ENCODE measurements at places on chromosomes 2 and 18.

DNA sequence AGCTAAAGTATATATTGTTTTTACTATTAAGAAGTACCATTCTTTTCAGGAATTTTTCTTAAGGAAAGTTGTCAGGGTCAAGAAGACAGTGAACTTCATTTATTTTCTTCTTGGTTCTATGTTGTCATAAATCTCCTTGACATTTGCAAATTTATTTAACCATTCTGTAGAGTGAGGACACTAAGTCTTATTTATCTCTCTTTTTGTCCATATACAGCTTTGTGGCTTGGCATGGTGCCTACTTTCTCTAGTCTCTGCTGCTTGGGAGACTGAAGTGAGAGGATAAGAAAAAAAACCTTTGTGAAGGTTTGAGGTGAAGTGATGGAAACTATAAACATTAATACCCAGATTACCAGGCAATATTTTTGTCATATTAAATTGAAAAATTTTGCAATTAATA is 1389.4 kb downstream of the SUCLG1 start:
- no peak for DNase-seq

DNA sequence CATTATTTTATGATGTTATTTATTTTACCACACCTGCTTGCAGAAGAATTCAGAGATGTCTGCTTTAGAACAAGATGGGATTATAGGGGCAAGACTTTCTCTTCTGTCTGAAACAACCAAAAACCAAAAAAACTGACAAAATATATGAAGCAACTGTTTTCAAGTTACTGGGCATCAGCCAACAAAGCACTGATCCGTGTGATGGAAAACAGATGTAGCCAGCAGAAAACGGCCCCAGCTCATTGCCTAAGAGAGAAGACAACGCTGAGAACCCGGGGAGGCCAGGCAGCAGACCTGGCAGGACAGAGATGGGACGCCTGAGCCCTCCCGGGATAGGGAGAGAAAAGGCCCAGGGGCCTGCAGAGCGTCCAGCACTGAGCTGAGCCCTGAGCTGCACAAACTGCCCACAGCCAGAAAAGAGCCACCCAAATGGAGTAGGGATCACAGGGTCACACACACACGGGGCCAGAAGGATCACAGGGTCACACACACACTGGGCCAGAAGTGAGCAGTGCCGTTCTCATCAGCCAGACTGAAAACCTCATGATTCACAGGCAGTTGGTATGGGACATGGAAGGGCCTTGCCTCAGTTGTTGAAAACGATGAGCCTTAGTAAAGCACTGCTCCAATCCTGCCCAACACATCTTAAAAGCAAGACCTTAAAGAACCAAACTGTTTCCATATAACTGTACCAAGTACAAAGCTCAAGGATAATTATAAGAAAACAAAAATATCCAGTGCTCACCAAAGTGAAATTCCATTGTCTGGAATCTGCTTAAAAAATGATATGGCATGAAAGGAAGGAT is 12.1 kb downstream of the PXDN start:
- DNase-seq = no peak

DNA sequence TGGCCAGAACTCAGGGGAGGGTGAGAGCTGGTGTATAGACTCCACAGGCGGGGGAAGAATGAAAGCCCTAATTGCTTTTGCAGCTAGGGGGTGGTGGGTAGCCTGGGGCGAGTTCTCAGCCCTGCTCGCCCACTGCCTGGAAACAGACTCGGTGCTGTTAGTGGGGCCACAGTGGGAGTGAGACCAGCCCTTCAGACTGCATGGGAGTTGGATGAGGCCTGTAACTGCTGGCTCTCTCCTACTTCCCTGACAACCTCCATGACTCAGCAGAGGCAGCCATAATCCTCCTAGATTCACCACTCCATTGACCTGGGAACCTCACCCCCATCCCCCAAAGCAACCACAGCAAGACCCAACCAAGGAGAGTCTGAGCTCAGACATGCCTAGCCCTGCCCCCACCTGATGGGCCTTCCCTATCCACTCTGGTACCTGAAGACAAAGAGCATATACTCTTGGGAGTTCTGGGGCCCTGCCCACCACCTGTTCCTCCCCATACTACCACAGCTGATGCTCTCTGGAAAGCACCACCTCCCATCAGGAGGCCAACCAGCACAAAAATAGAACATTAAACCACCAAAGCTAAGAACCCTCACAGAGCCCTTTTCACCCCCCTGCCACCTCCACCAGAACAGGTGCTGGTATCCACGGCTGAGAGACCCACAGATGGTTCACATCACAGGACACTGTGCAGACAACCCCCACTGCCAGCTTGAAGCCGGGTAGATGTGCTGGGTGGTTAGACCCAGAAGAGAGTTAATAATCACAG is 226.3 kb downstream of the EIPR1 start:
- no peak for DNase-seq

GRCh38 chr18:69870736-69871135 is 76.9 kb downstream of the CD226 start:
- no peak for DNase-seq

GRCh38 chr2:54899576-54900200 is 150.6 kb downstream of the RTN4 start:
- DNase-seq = peak; percentile 58

- DNase-seq = no peak
These were observed 27.9 kb upstream of the RNU4ATAC start for GRCh38 chr2:121502781-121503180.
